ENCODE measurements at places on chromosomes 3 and 15. TPM values are rescaled to one million over a fixed set of nuclear protein-coding genes. Genes with fewer than 3 reads are reported as not detected.
A peak's percentile ranks its signal among the peaks of the same experiment; 100 is the strongest.

GRCh38 chr3:22620498-22620897, 582.6 kb upstream of the UBE2E2 start:
- no peaks in the 10 kb centered on the region for H3K36me3 ChIP-seq
- no peak overlapping the region for H3K27ac ChIP-seq
- no peak overlapping the region for H3K4me3 ChIP-seq
- no peaks in the 10 kb centered on the region for H3K27me3 ChIP-seq

DNA sequence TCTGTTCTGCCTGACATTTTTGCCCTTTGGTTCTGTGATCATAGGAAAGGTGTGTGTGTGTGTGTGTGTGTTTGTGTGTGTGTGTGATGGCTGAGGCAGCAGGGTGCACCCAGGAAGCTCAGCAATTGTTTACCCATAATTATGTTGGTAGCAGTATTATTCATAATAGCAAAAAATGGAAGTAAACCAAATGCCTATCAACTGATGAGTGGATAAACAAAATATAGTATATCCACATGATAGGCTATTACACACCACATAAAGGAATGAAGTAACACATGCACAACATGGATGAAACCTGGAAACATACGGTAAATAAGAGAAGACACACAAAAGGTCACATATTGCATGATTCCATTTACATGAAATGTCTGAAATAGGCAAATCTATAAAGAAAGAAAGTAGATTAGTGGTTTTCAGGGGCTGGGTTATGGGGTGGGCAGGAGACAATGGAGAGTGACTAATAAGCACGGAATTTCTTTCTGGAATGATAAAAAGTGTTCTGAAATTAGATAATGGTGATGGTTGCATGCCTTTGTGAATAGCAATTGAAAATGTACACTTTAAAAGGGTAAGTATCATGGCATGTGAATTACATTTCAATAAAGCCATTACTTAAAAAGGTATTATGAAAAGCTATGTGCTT, 167.2 kb downstream of the POLR2M start:
- no peak overlapping the region for H3K27ac ChIP-seq
- DNase-seq, result no peak
- H3K36me3 ChIP-seq, result no peaks in the 10 kb centered on the region
- H3K4me1 ChIP-seq, result no peaks in the 10 kb centered on the region
- H3K4me3 ChIP-seq, result no peak overlapping the region

GRCh38 chr3:110789315-110789714, 282.3 kb upstream of the NECTIN3 start:
- no peaks in the 10 kb centered on the region for H3K4me1 ChIP-seq
- H3K4me3 ChIP-seq, result no peak overlapping the region
- no peak overlapping the region for H3K27ac ChIP-seq

GRCh38 chr15:57506422-57506821, 85.3 kb upstream of the MYZAP start:
- no peak overlapping the region for H3K4me3 ChIP-seq
- peaks cover 30% of the 10 kb centered on the region for H3K4me1 ChIP-seq

DNA sequence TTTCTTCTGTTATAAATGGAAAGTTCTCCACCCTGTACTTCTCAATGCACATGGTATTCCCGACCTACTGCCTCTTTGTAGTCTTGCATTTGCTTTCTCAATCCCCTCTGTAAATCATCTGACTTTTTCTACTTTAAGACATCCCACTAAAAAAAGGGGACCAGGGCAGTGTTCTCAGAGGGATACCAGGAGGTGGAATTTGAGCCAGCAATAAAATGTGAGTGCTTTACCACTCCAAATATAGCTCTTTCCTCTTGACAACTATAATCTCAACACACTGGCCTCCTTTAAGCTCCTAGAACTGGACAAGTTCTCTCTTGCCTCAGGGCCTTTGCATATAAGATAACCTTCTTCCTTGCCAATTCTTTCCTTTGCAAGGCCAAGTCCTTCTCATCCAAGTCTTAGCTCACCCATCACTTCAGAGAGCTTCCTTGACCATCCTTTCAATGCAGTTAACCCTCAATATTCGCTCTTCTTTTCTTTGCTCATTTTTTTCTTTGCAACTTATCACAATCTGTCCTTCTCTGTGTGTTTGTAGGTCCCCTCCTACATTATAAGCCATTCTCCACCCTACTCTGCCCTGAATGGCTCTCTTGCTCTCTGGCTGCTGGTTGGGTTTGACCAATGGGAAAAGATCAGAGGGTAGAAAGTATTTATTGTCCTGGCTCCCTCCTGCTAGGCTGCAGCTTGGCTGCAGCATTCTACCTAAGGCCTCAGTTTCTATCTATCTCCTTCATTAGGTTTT, 93.4 kb downstream of the PRICKLE2 start:
- H3K27me3 ChIP-seq, result no peaks in the 10 kb centered on the region
- H3K4me1 ChIP-seq, result no peaks in the 10 kb centered on the region
- peak; percentile 45 for DNase-seq

The SAMD7 gene
- not detected for total RNA-seq
